Activated CD8-positive, alpha-beta memory T cell treated with anti-CD3 and anti-CD28 coated beads for 36 hours (primary cell): ENCODE measurements at places on chromosomes 7 and 10. TPM values are rescaled to one million over a fixed set of nuclear protein-coding genes. Genes with fewer than 3 reads are reported as not detected.

Gene EEF1AKMT2
- total RNA-seq = 19.1 TPM

Gene ATP6V0E2
- total RNA-seq = 69.8 TPM

Gene AKR1C2
- not detected for total RNA-seq

Gene CUBN
- 0.19 TPM for total RNA-seq

Gene RAPGEF5
- total RNA-seq = 0.46 TPM

Gene HYAL4
- not detected for total RNA-seq

Gene ABCB1
- total RNA-seq = 16.0 TPM

Gene ZNF316
- 21.2 TPM for total RNA-seq

Gene MYOF
- total RNA-seq = 43.4 TPM

Gene INMT
- not detected for total RNA-seq

Gene CALCR
- not detected for total RNA-seq

Gene SYT15
- total RNA-seq = 0.42 TPM

Gene ADRA2A
- not detected for total RNA-seq

Gene CPSF4
- 65.4 TPM for total RNA-seq

Gene C10orf105
- 0.15 TPM for total RNA-seq
